T-cell (primary cell): ENCODE measurements at places on chromosomes 5 and 9. TPM values are rescaled to one million over a fixed set of nuclear protein-coding genes. Genes with fewer than 3 reads are reported as not detected.

DNA sequence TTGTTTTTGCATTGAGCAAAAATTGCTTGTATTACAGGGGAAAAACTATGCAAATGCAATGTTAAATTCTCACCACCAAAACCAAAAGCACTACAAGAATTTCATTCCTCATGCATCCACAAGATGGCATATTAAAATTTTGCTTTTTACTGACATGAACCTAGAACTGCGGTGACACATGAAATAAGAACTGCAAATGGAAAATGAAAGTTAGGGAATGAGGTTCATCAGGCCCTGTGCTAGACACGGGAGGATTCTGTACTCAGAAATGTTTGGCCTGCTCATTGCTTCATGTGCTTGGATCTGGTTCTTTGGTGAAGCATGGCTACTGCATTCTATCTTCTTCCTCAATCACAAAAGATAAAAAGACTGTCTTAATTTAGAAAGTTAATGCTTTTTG, 9.1 kb upstream of the RFK start:
- no peak for DNase-seq

The PCDHGA4 gene
- 0.18 TPM for total RNA-seq

GRCh38 chr9:68560071-68560844, 19.6 kb upstream of the TMEM252 start:
- DNase-seq = peak; percentile 29

DNA sequence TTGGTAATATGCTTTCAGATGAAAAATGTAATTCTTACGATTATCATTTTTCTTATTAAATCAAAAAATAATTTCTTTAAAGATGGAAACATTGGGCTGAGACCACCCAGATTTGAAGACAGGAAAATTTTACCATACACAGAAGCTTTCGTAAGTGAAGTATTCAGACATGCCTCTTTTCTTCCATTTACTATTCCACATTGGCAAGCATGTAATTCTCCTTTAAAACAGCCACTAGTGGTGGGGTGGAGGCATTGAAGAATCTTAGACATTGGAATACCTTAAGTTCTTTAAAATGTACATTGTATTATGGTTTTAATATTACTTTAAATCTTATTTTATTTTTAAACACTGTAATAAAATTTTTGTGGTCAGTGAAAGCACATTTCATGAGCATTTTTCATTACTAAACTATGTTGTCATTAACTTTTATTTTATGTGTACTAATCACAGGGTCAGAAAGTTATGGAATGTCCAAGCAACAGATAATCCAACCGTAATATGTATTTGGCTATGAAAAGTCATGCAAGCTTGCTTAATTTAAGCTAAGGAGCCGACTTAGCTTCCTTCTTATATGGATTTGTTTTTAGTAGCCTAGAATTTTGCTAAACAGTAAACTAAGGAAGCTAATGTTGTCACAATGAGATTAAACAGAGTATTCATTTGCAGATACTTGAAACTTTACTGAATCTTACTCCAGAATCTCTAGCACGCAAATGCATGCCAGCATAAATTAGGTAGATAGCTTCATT, 97.4 kb upstream of the ALDH1A1 start:
- DNase-seq = no peak

- peak; percentile 38 for DNase-seq
Observed at GRCh38 chr9:93577078-93577974, 942 bp downstream of the PHF2 start.

- no peak for DNase-seq
Observed at GRCh38 chr5:66671305-66671704, 75.1 kb downstream of the MAST4 start.

GRCh38 chr5:139148306-139148705, 49.9 kb downstream of the SIL1 start:
- no peak for DNase-seq

The GLRA1 gene
- total RNA-seq = not detected

DNA sequence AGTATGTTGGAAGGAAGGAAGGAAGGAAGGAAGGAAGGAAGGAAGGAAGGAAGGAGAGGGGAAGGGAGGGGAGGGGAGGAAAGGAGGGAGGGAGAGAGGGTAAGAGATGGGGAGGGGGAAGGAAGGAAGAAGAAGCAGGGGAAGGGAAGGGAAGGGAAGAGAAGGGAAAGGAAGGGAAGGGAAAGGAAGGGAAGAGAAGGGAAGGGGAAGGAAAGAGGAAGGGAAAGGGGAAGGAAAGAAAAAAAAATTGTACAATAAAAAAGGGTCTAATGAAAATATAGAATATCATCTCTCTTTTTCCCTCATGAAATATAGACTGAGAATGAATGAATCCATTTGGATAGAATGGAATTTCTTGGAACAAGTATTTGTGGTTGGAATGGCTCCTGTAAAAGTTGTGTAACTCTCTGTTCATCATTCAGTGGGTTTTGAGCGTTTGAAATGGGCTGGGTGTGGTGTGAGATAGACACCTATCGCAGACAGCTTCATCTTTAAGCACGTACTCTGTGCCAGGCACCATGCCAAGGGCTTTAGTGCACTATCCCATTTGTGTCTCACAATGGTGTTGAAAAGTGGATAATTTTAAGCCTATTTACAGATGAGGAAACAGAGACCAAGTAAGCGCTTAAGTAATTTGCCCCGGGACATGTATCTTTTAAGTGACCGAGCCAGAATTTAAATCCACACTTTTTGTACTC, 11.6 kb upstream of the PAPPA start:
- no peak for DNase-seq

DNA sequence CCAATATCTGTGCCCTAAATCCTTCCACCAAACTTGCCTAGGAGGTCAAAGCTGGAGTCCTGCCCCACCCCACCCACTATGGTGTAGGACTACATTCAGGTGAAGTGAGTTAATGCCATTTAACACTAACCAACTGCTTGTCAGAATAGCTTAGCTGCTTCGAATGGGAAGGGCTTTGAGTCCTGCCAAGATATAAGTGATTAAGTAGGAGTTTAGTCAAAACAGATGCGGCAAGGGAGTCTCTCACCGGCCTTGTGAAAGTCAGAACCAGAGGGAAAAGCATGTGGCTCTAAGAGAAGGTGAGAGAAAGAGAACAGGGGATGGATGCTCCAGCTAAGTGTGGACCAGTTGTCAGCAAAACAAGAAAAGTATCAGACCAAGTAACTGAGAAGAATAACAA, 132.6 kb downstream of the SPOCK1 start:
- no peak for DNase-seq

The PCDHAC1 gene
- total RNA-seq = not detected

- DNase-seq = no peak
Observed at GRCh38 chr5:115151208-115151805, 18.4 kb downstream of the TRIM36 start.

DNA sequence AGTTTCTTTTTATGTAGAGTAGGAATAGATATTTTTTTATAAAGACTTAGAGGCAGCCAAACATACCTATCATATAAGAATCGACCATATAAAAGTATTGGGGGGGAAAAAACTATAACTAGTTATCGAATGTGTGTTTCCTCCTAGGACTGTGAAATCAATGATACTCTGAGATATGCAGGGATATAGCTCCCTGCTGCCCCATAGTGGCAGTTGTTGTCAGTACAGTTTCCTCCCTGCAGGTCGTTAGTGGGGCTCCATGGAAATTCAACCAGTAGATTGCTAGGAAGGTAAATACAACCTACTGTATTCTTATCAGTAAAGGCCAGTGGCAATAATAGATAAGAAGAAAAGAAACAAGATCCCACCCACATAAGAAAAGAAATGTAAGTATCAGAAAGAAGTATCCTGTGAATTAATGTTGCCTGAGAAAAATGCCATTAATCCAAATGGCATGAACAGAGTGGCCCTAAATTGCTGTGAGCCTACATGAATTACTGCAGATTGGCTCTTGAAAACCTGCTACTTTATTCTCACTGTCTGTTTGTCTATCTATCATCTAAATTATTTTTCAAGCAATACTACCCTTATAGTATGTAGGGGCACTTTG, 136.9 kb upstream of the FBN2 start:
- DNase-seq = no peak

DNA sequence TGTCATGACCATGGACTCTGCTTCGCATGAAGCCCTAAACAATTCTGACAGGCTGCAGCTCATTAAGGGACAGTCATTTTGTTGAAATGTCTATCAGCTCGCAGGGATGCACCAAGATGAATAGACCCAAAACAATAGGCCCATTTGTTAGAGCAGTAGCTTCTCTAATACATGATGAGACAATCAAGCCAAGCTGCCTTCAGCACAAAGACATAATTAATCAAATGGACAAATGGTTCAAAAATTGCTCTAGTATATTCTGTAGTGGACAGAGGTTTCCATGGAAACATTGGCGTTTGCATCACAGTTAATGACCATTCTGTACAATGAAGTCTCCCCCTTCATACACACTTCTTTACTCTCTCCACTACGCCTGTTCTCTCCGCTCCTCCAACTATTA, 274.6 kb downstream of the ANXA1 start:
- no peak for DNase-seq

DNA sequence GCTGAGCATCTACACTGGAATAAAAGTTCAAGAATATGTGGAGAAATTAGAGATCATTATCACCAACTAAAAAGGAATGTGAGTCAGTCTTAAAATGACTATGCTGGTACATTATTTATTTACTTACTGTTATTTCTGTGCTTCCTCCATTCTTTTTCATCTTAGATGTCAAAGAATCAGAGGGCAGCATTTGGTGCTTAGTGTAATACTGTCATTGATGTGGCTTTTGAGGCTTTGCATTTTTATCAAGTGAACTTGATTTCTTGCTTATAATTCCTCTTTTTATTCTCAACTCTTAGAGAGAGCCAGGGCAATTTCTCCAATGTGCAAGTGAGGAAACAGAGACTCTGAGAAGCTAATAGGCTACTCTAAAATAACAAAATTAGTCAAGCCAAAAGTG, 163.7 kb upstream of the TRPC7 start:
- no peak for DNase-seq

The SLC34A1 gene
- total RNA-seq = 0.13 TPM

- DNase-seq = no peak
Observed at GRCh38 chr5:138790684-138791083, 37.5 kb downstream of the CTNNA1 start.

DNA sequence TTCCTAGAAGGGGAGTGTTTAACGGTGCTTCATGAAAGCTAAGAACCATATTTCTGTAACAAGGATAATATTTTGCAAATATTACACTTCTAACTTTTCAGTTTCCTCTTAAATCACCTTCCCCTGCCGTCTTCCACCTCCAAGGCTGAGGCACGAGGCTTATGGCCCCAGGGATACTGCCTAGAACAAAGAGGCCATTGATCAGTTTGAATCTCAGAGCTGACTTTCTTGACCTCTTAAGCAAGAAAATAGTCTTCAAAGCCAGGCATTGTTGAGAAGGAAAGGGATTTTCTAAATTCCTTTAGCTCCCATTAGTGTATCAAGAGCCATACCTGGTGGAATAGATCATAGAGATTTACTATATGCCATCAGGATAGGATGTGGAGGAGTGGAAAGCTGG, 566.2 kb downstream of the BNC2 start:
- no peak for DNase-seq

DNA sequence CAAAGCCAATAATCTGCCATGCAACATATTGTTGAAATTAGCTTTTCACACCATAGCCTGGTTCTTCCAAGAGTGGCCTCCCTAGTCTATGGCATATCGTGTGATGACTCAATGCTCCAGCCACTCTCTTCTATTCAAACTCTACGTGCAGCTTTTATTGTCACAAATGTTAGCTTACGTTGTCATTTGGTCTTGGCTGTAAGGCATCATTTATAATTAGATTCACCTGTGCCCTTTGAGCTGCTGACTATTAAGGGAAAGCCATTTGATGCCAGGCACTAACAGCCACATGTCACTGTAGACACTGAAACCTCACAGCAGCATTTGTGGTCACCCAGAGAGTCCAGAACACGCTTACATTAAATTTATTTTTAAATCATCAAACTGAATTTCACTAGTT, 66.8 kb downstream of the APBA1 start:
- no peak for DNase-seq

DNA sequence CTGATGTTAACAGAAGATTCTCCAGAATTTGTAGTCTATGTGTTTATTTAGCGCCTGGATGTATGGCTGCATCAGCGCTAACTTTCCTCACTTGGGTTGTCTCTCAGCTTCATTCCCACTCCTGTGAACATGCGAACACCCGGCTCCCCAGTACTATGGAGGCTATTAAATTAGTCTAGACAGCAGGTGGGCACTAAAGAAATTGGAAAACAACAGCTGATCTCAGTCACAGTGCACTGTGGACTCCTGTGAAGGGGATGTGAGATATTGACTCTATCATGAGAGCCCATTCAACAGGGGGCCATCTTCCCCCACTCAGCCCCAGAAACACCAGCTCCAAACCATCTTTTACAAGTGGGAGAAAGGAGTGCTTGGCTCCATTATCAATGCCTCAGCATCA, 471.0 kb downstream of the KDM4C start:
- no peak for DNase-seq

The SH2D3C gene
- 48.7 TPM for total RNA-seq

DNA sequence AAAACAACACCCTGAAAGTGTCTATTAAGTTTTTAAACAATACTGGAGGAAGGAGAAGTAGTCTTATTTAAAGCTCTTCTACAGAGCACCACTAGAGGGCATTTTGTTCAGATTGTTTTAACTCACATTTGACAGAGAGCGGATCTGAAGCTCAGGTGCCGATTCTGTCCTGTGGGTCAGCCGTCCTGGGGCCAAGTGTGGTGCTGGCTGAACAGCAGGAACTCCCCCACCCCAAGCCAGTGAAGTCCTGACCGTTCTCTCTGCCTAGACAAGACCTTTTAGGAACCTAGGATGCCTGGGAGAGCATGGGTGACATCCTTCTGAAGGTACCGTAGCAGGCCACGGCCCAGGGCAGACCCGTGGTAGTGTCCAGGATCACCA, 3.9 kb downstream of the EXOC3 start:
- DNase-seq = no peak

DNA sequence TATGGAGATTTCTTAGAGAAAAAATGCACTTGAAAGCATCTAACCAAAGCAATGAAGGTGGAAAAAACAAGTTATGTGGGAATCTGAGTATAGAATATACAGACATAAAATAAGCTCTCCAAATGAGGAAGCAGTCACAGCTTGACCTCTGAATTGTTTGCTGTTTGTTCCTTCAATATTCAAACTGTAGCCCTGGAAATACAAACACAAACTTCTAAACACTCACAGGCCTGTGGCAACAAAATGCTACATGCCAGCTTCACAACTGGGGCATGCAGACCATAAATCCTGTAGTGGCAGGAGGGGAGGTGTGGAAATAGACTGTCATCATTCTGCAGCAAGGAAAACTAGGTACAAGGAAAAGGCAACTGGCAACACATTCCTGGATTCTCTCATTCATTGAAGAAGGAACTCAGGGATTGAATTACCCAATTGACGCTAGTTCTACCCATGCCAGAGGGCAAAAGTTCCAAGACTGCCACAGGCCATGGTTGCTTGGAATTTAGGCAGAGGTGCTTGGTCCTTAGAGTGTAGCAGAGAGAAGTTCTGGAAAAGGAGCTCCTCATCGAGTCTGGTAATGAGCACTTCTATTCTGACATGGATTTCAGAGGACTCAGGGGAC, 349.6 kb downstream of the PDE4D start:
- DNase-seq = no peak

The C7 gene
- total RNA-seq = 3.4 TPM

The FGFR4 gene
- 5.1 TPM for total RNA-seq

The FGF1 gene
- total RNA-seq = not detected

The ISL1 gene
- total RNA-seq = not detected
